ENCODE measurements at places on chromosomes 12 and 14.
A peak's percentile ranks its signal among the peaks of the same experiment; 100 is the strongest.

- no peak for DNase-seq
Observed at GRCh38 chr14:31457665-31458659, 656 bp upstream of the DTD2 start.

- no peak for DNase-seq
Observed at GRCh38 chr12:67618303-67618702, 30.2 kb upstream of the DYRK2 start.

- no peak for DNase-seq
Observed at GRCh38 chr12:57918147-57918546, 23.2 kb upstream of the ATP23 start.

GRCh38 chr12:40202095-40203059, 22.4 kb upstream of the LRRK2 start:
- no peak for DNase-seq

- DNase-seq = no peak
Observed at GRCh38 chr14:32192712-32193373, 9.0 kb upstream of the RNU6-7 start.

- DNase-seq = no peak
Observed at GRCh38 chr12:93167841-93168492, 209.8 kb upstream of the NUDT4 start.

DNA sequence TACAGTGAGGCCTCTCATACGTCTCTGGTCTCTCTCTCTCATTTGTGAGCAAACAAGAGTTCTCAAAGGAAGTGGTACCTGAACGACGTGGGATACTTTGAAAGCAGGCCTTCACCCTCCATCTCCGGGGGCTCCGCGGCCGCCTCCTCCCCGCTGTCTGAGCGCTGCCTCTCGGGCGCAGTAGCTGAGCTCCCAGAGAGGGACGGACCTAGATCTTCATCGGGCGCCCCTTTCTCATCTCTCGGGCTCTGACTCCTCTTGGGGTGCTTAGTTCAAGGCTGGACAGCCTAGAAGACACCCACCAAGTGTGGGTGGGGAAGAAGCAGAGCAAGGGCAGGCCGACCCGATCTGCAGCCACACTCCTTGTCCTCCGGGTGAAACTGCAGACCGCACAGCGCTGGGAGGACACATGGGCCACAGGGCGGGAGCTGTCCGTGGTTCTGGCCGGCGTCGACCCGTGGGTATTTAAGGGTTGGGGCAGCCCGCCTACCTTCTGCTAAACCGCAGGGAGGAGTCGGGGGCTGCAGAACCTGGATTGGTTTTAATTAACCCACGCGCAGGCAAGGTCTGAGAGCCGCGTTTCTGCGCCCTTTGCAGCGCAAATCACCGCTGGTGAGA, 92.7 kb downstream of the PAH start:
- DNase-seq = peak; percentile 57

- no peak for DNase-seq
Observed at GRCh38 chr12:70920251-70920851, at the start of gene PTPRR. Gene PTPRR (minus strand): TSS chr12:70920738. CDS start chr12:70920390, 348 bp downstream.

- DNase-seq = no peak
Observed at GRCh38 chr14:63725786-63726460, 1.9 kb downstream of the SGPP1 start.

DNA sequence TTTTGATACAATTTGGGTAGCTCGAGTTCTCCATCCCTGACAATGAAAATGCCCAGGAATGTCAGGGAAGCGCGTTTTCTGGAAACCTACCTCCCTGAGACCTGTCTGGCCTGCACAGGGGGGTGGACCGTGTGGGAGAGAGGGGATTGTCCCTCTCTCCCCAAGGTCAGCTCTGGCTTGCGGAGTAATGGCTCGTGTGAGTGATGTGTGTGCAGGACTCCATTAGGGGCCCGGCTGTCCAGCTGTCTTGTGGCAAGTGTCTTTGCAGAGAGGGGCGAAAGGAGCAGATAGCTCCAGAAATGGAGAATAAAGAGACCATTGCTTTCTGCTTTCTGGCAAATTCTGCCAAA, 215.3 kb downstream of the CHST11 start:
- no peak for DNase-seq

GRCh38 chr14:51035611-51036192, 59.2 kb downstream of the TRIM9 start:
- no peak for DNase-seq

DNA sequence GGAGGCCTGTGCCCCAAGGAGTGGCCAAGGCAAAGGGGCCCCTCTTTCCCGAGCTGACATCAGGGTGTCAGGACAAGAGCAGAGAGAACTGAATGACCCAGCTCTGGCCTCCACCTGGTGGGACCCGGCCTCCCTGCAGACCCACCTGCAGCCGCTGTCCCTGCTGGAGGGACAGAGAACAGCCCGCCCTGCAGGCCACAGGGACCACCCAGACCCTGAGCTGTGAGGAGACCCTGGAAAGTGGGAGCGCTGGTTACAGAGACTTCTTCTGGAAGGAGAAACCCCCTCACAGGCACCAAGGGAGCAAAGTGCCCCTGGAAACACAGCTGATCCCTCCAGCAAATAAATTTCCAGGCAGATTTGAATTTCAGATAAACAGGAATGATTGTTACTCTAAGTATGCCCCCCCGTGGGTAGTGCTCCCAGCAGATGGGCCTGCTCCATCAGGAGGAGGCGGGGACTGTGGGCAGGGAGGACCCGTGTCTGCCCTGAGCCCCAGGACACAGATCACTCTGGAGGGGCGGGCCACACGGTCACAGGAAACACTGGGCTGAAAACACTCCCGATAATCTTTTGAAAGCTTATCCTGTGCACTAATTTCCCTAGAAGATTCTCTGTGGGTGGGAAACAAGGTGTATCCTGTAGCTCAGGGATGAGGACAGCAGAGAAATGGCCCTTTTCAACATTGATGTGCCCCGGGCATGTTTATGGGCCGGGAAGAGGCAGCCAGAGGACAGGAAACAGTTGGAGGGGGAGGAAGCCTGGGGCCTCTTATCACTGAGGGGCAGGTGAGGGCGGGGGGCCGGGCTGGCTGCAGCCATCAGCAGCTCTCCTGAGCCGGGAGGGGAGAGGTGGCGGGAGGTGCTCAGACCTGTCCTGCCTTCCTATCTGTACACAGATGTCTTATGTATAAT, 276.0 kb downstream of the ADGRD1 start:
- no peak for DNase-seq

DNA sequence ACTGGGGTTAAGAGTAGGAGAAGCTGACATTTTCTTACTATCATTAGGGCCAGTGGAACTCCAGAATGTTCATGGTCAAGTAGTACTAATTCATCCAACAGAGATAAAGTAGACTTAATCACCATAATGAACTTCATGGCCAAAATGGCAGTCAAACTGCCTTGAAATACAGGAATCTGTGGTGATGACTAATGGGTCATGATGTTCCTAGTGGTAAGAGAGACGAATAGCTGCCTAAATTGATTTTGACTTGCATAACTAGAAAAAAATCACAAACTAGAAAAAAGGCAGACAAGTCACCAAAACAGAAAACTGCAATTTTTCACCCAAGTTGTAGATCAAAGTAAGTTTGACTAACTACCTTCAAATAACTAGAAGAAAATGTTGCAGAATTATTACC, 138.5 kb downstream of the MGAT4C start:
- DNase-seq = no peak

DNA sequence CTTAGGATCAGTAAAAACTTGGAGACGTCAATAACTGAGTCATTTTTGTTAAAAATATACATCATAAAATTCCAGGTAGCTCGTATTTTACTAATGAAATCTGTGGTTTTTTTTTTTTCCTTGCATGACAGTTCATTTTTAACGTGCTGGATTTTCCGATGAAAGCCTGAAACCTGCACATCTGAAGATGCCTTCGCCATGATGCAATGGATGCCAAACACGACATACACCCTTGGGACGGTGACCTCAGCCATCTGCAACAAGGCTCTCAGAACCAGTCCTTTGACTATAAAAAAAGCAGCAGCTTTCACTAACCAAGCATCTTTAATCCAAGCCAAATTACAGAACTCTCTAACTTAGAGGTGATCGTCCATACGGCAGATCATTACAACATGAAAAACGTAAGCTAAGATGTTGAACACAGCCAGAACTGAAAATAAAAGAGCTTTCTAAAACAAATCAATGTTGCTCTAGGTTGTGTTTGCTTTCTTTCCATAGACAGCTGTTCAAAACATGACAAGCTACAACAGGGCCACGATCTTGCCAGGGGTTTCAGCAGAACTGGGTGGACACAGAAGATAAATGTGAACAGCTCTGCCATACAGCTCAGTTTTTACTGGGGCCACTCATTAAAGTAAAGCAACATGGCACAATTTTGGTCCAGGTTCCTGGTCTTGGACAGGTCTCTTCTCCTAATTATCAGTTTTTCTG, 7.8 kb downstream of the NIN start:
- DNase-seq = peak; percentile 29

DNA sequence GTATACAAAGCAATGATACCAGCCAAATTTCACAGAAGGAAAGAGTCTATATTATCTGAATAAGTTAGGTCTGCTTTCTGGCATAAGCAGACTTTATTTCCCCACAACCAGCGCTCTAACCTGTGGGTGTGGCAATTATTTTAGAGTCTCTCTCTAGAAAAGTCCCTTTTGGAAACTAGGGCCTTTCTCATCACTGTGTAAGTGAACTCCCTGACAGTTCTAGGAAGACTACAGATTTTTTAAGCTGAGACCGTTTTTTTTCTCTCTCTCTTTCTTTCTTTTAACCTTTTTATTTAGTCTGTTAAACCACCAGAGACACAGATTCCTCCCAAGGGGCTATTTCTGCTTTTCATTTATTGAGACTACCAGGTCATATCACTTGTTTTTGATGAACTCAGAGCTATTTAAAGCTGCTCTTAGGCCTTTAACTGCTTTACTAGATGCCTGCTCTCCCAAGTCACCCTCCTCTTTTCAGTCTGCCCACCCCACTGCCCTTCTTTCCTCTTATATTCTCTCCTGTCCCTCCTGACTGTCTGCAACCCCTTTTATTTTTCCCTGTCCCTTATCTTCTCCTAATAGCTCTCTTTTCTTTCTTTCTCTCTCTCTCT, 69.2 kb upstream of the ARHGAP5 start:
- no peak for DNase-seq

DNA sequence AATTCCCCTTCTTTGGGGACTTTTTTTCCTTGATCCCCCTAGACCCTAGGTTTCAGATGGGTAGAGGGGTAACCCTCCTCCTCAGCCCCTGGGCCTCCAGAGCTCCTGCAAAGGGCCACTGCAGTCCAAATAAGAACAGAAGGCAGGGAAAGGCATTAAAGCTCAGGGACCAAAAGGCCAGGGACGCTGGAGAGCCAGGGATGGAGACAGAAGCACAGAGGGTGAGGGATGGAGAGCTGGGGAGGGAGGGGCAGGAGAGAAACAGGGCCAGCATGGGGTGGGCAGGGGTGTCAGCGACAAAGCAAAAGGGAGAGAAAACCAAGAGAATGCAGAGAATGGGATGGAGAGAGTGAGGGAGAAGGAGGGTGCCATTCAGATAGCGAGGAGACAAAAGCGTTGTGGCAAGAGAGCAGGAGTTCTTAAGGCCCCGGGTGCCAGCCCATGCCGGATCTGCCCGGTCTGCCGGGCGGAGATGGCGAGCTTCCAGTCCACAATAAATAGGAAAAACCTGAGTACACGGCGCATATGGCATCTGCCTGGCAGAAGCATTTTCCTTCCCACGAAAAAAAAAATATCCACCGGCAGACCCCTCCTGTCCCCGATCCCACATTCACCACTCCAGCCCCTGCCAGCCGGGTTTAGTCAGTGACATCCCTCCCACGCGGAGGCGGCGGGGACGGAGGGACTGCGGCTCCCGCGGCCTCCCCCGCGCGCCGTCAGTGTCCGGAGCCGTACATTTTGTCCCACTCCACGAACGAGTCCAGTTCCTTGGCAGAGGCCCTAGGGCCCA, 28.6 kb downstream of the FIGNL2 start:
- no peak for DNase-seq

All from muscle of arm (tissue), 14 donors.